ENCODE measurements at places on chromosomes 16 and 17.

DNA sequence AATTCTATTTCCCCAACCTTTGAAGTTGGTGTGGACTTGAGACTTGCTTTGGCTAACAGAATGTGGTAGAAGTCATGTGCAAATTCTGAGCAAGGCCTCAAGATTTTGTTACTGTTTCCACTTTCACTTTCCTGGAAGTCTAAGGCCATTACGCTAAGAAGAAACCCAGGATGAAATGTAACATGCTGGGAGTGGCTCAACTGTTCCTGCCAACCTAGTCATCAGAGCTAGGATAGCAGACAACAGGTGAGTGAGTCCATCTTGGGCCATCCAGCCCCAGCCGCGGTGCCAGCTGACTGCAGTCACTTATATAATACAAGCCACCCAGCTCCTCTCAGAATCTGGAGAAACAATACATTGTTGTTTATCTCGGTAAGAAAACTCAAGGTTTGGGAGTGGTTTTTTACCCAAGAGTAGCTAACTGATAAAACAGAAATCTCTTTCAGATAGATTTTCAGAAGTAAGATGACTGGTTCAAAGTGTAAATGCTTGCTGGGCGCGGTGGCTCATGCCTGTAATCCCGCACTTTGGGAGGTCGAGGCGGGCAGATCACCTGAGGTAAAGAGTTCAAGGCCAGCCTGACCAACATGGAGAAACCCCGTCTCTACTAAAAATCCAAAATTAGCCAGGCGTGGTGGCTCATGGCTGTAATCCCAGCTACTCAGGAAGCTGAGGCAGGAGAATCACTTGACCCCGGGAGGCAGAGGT is 10.7 kb upstream of the STX4 start:
- no peak for DNase-seq

GRCh38 chr17:79829004-79829403 is 10.2 kb downstream of the CBX4 start:
- DNase-seq: no peak

DNA sequence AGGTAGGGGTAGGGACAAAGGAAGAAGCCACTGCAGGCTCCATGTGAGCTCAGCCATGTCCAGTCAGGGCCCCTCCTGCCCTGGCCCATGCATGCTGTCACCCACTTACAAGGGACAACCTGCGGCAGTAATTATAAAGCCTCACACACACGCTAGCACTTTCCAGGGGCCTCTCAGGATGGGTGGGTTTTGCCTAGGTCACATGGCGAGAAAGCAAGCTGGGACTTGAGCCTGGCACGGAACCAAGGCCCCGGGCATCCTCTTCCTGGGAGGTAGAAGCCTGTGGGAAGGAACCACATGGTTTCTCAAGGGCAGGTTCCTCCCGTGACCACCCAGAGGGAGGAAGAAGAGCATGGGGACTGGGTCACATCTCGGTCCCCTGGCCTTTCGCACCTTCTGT is 7.0 kb downstream of the ZNF319 start:
- DNase-seq: no peak

DNA sequence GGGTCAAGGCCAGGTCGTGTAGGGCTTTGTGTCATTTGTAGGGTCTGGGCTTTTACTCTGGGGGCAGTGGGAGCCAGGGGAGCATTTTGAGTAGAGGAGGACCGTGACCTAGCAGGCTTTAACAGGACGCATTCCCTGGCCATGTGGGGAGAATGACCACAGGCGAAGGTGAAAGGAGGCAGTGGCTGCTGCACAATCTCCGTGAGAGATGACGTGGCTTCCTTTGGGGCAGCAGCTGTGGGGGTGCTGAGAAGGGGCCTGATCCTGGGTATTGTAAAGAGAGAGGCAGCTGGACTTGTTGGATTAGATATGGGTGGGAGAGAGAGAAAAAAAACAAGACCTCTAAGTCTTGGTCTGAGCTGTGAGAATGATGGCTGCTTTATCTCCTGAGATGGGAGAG is 46.0 kb downstream of the KATNIP start:
- no peak for DNase-seq

DNA sequence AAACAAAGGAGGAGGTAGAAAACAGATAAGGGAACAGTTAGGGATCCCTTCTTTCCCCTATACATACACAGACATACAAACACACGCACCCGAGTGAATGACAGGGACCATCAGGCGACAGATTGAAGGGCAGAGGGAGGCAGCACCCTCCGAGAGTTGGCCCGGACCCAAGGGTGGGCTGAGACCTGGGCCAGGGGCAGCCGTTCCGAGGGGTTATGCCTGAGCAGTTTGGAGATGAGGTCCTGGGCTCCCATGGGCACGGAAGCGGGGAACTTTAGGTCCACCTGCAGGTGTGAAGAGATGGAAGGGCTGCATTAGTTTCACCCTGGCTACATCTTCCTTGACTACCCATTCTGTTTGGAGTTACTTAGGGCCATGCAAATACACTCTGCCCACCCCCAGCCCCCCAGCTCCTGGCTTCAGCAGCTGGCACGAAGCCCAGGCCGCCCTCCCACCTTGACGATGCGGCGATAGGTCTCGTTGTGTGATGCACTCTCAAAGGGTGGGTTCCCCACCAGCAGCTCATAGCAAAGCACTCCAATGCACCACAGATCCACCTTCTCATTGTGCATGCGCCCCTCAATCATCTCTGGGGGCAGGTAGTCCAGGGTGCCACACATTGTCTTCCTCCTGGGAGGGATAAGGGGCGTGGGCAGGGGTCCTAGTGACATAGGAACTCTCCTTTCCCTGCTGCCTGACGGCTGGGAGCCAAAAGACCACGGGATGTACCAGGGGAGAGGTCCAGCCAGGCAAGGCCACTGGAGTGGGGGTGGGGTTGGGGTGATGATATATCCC is 5.4 kb downstream of the AURKB start:
- DNase-seq: no peak

DNA sequence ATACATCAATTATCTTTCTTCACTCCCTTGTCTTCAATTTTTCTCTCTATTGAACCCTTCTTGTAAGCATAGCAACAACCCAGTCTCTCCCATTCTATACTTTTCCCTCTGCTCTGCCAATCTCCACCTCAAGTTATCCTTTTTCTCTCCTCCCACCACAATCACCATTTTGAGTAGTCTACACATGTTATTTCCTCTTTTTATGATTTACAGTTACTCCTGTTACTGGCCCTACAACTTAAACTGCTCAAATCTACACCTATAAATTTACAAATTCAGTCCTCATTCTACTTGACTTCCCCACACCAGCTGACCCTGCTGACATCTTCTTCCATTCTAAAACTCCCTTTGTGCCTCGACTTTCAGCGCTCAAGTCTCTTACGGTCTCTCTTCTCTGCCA is 84.6 kb downstream of the SPAG9 start:
- no peak for DNase-seq
